Epithelial cell of esophagus (primary cell): ENCODE measurements at places on chromosomes 5 and 9.
A peak's percentile ranks its signal among the peaks of the same experiment; 100 is the strongest.

DNA sequence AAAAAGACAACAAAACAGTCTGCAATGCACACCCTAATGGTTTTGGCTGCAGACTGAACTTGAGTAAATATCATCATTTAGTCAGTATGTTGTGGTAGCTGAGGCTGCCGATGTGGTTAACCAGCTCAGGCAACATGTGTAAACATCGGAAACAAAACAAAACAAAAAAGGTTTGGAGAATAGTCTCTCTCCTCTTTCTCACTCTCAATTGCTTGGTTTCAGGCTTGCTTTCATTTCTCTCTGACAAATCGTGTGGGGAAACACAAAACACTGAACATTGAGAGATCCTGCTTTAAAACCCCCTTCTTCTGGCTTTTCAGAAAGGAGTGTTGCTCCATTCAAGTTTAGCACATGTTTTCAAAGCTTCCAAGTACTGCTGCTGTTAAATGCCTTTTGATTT lies 453.3 kb downstream of the BNC2 start:
- DNase-seq = peak; percentile 45

GRCh38 chr9:134993996-134994720 lies 76.4 kb upstream of the FCN1 start:
- no peak for DNase-seq

- no peak for DNase-seq
Observed at GRCh38 chr5:40360685-40361084, 319.0 kb upstream of the PTGER4 start.

GRCh38 chr5:59786334-59786805 lies 107.2 kb downstream of the PDE4D start:
- DNase-seq = peak; percentile 97

GRCh38 chr5:168076561-168076991 lies 214.9 kb upstream of the WWC1 start:
- peak; percentile 17 for DNase-seq

DNA sequence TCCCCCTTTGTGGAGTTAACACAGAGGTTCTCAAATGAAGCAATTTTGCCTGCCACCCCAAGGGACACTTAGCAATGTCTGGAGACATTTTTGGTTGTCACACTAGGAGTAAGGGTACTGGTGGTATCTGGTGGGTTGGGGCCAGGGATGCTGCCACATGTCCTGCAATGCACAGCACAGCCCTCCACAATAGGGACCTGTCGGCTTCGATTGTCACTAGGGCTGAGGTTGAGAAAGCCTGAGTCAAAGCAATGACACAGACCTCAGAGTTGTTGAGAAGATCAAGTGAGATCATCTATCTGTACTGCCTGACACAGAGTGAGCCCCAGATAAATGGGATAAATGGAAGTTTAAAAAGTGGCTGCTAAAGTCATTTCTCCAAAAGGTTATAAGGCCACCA lies 249.2 kb upstream of the KLF4 start:
- peak; percentile 81 for DNase-seq
